ENCODE measurements at places on chromosomes 16 and 17.

DNA sequence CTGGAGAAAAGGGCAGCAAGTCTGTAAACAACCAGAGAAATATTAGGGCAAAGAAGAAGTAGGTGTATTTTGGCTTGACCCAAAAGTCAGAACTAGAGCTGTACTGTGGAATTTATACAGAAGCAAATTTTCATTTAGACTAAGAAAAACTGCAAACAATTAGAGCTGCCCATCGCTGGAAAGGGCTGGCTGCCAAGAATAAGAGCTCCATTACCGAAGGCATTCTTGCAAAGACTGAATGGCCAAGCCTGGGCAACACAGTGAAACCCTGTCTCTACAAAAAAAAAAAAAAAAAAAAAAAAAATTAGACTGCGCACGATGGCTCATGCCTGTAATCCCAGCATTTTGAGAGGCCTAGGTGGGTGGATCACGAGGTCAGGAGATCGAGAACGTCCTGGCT, 53.9 kb upstream of the TMC5 start:
- DNase-seq: no peak

GRCh38 chr16:3145660-3146059, 10.8 kb downstream of the ZNF213 start:
- DNase-seq: no peak

DNA sequence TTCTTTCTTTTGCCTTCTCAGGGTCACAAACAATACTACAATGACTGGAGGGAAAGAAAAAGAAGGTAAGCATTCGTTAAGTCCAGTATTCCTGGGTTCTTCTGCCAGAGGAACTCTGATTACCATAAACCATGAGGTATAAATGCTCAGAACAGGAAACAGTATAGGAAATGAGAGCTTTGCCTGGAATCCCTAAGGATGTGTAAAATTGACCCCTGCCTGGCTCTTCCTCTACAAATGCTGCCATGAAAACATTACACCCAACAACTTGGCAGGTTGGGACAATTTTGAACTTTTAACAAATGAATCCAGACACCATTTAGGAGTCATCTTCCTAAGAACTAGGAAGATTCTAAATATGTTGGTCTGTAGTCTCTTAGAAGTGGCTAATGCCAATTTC, 173.8 kb downstream of the CDH11 start:
- no peak for DNase-seq

DNA sequence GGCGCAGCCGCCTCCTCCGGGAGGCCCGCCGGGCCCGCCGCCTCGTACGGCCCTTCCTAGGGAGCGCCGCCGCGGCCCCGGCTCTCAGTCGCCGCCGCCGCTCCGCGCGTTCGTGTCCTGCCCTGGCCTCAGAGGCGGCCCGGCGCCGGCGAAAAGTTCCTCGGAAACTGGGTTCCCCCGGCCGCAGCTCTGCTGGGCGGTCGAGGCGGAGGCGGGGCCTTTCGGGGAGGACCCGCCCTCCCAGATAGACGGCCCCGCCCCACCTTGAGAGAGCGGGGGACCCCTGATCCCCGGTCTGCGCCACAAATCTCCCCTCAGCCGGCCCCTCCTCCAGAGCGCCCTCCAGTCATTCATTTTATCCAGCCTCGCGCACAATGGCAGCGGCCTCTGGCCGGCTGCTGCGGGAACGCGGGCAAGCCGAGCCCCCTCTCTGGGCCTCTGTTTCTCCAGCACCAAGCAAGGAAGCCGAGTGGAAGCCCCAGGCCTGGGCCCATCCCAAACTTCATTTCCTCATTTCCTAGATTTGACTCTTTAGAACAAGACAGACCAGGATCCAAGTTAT, at the start of gene SREBF1:
Gene SREBF1 (minus strand): TSS at position 169 of the 562 bp plus-strand sequence. CDS start 169 bp downstream, outside the sequence.
- DNase-seq: no peak

- DNase-seq: no peak
Observed at GRCh38 chr16:80034469-80034826, 433.9 kb upstream of the MAF start.

- peak; percentile 14 for DNase-seq
Observed at GRCh38 chr16:53291757-53292392, 142.4 kb upstream of the RBL2 start.

GRCh38 chr17:3049705-3050295, 13.6 kb downstream of the OR1D5 start:
- no peak for DNase-seq

- DNase-seq: no peak
Observed at GRCh38 chr16:85520853-85521521, 92.1 kb upstream of the GSE1 start.

GRCh38 chr16:85735946-85736345, 14.9 kb downstream of the C16orf74 start:
- no peak for DNase-seq

- peak; percentile 25 for DNase-seq
Observed at GRCh38 chr16:84062734-84063640, 20.4 kb upstream of the SLC38A8 start.

GRCh38 chr17:67606471-67606870, 111.3 kb upstream of the NOL11 start:
- no peak for DNase-seq

All from fibroblast of skin of left quadriceps (primary cell).